Astrocyte (in vitro differentiated cells and primary cell): ENCODE measurements at places on chromosomes 6 and 20.

DNA sequence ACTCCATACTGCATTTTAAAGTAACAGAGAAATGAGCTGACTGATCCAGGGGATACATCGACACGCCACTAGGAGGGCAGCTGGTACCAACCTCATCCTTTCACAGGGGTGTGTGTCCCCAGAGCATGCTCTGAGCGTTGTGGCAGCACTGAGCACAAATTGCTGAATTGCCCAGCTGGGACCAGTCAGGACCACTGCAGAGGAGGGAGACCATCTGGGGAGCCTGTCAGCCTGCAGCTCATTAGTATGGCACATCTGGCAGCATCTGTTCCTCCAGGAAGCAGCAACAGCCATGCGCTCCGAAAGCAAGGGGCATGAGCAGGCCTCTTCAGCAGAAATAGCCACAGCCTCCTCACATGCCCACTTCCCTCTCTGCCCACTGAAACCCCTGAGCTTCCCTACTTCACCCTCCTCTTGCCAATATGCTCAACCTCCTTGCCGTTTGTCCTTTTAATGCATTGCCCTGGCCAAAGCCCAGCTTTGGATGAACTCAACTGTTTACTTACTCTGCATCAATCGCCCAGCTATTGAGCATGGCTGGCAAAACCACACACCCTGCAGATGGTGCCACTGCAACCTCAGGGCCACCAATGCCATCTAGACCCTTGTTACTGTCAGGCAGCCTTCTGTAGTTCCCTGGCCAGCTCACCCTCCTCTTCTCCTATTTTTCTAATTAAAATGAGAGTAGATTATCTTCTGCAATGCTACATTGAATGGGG, 77.6 kb upstream of the NEDD9 start:
- DNase-seq: no peak

GRCh38 chr6:146312608-146313007, 231.0 kb upstream of the RAB32 start:
- no peak for DNase-seq

- DNase-seq: no peak
Measured at GRCh38 chr6:157096522-157096921, 226.8 kb downstream of the TMEM242 start.

DNA sequence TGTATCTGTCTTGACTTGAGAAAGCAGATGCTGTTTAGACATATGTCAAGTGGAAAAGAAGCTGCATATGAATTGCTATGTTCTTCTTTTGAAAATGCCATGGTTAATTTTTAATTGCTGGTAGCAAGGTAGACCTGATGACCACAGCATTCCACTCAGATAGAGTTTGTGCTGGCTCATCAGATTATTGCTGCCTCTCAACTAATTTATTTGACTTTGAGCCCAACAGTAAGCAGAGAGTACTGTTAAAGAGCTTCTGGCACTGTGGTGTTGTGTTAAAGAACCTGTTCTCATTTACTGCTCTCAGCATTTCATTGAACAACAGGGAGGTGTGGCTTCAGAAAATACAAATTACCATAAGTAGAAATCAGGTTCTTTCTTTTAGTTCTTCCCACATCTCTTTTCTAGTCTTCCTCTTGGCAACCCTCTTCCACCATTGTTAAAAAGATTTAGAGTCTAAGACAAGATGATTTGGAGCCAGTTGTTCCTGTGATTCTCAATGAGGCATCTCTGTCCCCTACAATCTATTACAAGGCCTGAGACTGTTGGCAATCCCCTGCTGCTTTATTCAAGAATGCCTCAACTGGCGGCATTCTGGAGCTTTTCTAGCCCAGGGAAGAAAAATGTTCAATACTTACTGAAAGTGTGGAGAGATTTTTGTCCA, 967.6 kb upstream of the GJE1 start:
- no peak for DNase-seq

DNA sequence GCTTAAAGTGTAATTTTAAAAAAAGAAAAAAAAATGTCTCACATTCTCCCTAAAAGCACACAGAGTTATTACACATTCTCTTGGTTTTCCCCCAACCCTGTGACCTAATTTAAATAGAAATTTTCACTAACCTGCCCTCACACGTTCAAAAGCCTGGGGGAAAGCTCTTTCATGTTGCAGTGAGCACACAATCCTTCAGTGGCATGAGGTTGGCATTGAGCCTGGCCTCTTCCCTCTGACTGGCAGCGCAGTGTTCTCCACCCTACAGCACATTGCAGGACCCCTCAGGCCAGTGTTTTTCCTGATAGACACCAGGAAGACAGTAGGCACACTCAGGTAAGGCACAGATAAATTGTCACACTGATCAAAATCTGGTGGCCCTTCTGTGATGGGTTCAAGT, 34.1 kb downstream of the TNFRSF21 start:
- DNase-seq: no peak

GRCh38 chr6:45185403-45186251, 142.5 kb upstream of the RUNX2 start:
- DNase-seq: no peak

- DNase-seq: no peak
Measured at GRCh38 chr6:141443668-141444289, 688.9 kb upstream of the GJE1 start.

DNA sequence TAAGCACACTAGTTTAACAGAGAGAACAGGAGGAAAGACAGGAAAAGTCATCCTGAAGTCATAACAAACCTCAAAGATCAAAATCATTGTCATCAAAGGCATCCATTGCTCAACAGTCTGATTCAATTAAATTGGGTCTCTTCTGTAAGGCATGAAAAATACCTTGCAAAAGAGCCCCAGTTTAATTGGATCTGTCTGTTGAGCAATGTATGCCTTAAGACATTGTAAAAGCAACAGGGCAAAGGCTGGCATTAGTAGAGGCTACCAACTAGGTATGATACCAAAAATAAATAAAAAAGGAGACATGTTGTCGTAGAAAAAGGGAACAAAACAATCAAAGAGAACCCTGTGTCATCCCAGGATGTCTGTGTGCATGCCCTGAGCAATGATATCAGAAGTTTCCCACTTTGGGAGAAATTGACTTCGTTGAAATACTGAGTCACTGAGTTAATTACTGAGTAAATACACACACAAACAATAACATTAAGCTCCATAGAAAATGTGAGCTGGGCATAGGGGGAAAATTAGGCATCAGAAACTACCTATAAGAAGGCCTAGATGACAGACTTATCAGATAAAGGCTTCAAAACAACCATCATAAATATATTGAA, 1013.8 kb upstream of the CITED2 start:
- no peak for DNase-seq

- no peak for DNase-seq
Measured at GRCh38 chr6:5541751-5542432, 280.6 kb downstream of the FARS2 start.
